Epithelial cell of alveolus of lung (primary cell): ENCODE measurements at places on chromosomes 2 and 18. TPM values are rescaled to one million over a fixed set of nuclear protein-coding genes. Genes with fewer than 3 reads are reported as not detected.

The CD8A gene
- not detected in 2 replicates for total RNA-seq

The LAMA1 gene
- total RNA-seq, result 2.8 and 16.0 TPM in 2 replicates

The GALNT5 gene
- 5.3 and 7.6 TPM in 2 replicates for total RNA-seq

The RAB11FIP5 gene
- total RNA-seq, result 28.0 and 29.0 TPM in 2 replicates

The RGPD3 gene
- under 0.01 and 0.13 TPM in 2 replicates for total RNA-seq

The AFF3 gene
- total RNA-seq, result 5.7 and 6.6 TPM in 2 replicates

The SYT4 gene
- not detected in 2 replicates for total RNA-seq

The DSG1 gene
- total RNA-seq, result not detected in 2 replicates

The CIAO1 gene
- total RNA-seq, result 73.8 and 94.4 TPM in 2 replicates

The IL36B gene
- total RNA-seq, result not detected in 2 replicates

The CABLES1 gene
- 2.8 and 3.4 TPM in 2 replicates for total RNA-seq
